Peyer's patch (tissue), 4 donors: ENCODE measurements at places on chromosomes 7 and 10. TPM values are rescaled to one million over a fixed set of nuclear protein-coding genes. Genes with fewer than 3 reads are reported as not detected.
A peak's percentile ranks its signal among the peaks of the same experiment; 100 is the strongest.

DNA sequence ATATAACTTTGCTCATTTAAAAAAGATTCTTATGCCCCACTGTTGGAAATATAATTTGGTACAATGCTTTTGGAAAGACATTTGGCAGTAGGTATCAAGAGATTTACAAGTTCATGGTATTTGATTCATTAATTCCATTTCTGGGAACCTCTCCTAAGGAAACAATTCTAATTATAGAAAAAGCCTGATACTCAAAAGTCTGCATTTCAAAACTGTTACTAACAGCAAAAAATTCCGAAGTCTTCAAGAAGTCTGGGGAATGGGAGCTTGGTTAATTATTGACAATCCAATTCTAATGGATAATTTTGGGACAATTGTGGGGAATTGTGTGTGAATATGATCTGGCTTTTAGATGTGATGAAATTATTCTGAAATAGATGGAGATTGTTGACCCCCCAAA lies 59.6 kb downstream of the HDAC9 start:
- no peak for DNase-seq

- no peak for DNase-seq
These were observed 43.9 kb upstream of the PODXL start for GRCh38 chr7:131600085-131600881.

GRCh38 chr10:128339753-128340152 lies 213.5 kb upstream of the MKI67 start:
- no peak for DNase-seq

DNA sequence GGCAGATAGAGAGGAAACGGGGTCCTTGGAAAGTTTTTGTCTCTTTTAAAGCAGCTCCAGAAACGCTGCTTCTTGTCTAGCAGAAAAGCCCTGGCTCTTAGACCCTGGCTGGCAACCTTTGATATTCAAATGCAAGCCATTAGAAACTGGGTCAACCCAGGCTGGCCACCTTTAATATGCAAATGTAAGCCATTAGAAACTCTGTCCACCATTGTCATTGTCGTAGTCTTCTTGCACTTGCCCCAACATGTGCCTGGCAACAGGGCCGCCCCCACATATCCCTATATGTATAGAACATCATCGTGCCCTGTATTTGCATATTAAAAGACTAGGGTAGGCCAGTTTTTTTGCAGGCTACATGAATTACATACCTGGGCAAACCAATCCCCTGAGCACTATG lies 621.3 kb upstream of the DPP6 start:
- DNase-seq: no peak

- peak; percentile 60 for DNase-seq
These were observed 34.6 kb downstream of the TRIM8 start for GRCh38 chr10:102678842-102679289.

DNA sequence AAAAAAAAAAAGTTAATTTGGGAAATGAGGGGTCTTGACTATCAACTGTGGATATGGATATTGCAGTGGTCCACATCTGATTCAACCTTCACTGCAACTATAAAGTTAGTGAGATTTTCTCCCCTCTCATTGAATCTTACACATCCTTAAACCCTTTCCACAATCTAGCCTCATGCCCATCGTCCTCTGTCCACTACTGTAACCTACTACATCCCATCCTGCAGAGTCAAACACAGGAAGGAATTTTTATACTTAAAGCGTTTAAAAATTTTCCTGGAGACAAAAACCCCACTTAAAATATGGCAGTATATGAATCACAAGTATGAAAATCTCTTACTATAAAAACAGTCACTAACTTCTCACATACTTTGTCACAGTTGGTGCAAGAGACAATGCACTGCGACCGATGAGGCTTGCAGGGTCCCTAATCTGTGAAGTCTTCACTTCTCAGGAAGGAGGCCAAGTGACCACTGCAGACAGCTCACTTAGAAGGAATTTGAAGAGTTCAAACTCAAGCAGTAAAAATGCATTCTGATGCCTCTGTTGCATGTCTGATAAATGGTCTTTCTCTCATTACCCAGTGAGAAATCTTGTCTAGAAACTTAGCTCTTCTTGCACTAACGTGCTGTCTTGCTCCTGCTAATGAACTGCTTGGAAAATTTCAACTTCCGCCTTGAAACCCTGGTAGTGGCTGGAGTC lies 50.3 kb upstream of the ST8SIA6 start:
- no peak for DNase-seq

- DNase-seq: no peak
These were observed 18.6 kb downstream of the NSMCE4A start for GRCh38 chr10:121956111-121957061.

DNA sequence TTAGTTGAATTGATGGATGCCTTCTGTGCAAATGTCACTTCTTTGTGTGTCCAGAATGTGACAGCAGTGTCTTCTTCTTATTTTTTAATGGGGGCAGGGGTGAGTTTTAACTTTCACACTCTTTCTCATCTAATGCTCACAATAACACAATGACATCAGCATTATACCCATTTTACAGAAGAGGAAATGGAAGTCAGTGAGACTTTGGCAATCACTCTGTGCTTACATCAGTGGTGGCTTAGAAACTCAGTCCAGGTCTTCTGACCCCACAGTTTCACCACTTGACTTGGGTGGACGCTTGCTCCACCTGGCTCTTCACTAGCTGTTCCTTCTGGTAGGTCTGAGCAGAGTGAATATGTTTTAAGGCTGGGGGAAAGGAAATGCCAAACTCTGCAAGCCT lies 124.0 kb downstream of the PRKCQ start:
- no peak for DNase-seq

DNA sequence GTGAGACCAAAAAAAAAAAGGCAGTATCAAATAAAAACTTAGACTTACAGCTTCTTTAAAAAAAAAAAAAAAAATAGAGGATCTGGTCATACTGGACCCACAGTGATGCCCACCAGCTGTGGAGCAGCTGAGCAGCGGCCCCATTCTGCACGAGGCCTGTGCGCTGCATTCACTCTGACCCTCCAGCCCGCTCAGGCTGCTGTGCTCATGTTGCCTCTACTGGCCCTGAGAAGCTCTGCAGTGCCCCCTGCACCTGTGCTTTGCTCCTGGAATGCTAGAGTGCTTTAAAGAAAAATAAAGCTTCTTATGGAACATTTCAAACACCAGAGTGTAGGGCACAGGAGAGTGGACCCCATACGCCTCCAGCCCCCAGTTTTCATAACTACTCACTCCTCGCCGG lies 33.2 kb downstream of the TMEM120A start:
- DNase-seq: no peak

GRCh38 chr7:2755531-2755930 lies 67.5 kb downstream of the AMZ1 start:
- DNase-seq: no peak

DNA sequence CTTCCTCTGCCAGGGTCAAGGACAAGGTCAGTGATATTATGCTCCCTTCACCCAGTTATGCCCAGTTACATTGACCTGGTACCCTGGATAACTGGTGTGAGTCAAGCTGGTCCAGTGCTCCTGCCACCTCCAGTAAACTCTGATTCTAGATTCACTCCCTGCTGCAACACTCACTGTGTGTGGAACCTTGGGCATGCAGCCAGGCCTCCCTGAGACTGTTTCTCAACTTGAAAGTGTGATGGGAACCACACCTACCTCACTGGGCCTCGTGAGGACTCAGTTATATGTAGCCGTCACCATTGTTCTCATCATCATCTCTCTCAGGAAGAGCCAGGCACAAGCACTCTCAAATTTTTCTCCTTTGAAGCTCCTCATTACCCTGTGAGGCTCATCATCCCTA lies 935 bp upstream of the ZNF736 start:
- DNase-seq: no peak

The IFIT1B gene
- total RNA-seq: not detected

The FGFR2 gene
- 22.9 TPM for total RNA-seq

The MEIG1 gene
- not detected for total RNA-seq

The AKR1C4 gene
- not detected for total RNA-seq
